ENCODE measurements at places on chromosomes 5 and 9.

DNA sequence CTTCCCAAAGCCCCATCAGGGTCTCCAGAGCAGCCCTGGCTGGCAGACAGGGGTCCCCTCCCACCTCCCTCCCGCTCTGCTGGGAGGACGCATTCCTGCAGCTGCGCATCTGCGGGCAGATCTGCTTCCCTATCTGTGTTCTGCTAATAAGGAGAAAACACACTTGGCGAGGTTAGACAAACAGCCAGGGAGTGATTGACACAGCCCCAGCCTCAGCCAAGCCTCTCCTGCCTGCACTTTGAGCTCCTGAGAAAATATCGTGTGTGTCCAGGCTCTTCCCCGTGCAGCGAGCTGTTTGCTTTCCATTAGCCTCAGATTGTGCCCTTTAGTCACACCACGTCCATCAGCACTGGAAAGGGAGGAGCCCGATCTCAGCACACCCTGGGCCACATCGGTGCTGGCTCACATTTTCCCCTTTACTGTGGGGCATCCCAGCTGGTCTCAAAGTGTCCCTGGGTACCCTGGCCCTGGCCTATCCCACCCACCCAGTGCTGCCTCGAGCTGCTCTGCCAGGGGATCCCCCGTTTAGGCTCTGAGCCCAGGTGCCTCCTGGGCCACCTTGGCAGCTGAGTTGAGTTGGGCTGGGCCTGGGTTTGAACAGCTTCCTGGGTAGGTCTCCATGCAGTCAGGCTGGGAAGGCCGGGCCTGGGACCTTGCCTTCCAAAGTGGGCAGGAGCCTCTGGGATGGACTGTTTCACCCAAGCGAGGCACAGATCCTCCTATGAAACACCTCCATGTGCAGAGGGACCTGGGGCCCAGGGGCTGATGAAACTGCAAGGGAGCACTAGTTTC lies 61.1 kb downstream of the BARX1 start:
- DNase-seq, result peak; percentile 51

GRCh38 chr5:17255471-17256021 lies 38.1 kb downstream of the BASP1 start:
- no peak for DNase-seq

- DNase-seq, result no peak
These were observed 114.6 kb downstream of the FSTL4 start for GRCh38 chr5:133497608-133498348.

DNA sequence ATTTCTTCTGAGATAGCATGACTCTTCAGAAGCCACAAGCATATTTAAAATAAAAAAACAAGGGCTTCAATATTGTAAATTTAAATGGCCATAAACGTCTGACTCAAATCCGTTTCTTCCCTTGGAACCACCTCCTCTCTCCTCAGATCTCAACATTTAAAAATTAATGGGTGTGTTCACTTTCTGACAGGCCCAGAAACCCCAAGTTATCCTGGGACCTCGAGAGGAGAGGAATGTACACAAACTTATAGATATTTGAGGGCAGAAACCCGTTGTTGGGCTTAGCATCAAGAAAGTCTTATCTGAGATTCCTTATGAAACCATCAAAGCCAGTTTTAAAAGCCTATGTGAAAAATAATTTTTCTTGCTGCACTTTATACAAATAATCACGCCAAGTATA lies 29.2 kb downstream of the MLLT3 start:
- DNase-seq, result no peak

DNA sequence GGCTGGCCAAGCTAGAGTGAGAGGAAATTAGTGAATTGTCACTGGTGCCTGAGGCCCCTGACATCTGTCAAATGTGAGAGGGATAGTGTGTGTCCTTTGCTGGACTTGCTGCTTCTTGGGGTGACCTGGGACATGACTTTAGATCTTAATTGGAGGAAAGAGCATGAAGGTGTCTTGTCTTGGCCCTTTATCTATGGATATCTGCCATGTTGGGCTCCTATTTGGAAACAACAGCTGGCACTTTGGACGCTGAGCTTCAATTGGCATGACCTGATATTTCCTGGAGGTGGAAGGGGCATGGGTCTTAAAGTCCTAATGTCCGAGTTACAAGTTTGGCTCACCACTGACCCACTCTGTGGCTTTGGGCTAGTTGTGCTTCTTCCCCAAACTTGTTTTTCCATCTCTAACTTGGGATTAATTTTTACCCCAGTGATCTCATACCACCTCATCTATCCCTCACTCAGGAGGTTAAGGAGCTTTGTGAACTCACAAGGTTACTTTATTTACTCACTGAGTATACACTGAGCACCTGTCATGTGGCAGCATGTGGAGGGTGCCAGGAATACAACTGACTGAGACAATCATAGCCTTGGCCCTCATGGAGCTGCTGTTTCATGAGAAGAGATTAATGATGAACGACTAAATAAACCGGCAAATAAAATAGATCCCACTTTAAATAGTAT lies 30.1 kb upstream of the CXCL14 start:
- no peak for DNase-seq

DNA sequence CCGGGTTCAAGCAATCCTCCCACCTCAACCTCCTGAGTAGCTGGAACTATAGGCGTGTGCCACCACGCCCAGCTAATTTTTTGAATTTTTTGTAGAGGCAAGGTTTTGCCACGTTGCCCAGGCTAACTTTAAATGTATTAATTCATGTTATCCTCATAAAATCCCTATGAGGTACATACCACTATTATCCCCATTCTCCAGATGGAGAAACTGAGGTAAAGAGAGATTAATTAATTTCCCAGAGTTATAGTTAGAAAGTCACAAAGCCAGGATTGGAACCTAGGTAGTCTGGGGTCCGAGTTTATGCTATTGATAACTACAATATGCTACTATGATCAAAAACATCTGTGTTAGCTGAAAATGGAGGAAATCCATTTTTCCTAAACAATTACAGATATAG lies 31.9 kb upstream of the GOLPH3 start:
- no peak for DNase-seq

GRCh38 chr5:173451651-173452050 lies 123.4 kb upstream of the STC2 start:
- DNase-seq, result no peak

DNA sequence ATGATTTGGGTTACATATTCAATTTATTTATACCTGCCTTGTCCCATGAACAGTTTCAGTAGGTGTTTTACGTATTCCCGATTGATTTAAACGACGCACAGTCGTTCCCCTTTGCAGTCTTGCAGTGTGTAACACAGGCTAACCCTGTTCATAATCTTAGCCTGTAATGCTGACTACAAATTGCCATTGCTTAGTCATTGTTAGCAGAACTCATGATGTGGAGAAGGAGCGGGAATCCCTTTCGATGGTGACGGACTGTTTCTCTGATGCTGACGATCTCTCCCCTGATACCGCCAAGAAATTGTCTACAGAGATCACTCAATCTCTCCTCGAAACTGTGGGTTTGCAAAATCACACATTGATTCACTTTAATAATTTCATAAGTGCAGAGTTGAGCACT lies 93.2 kb downstream of the MRPL36 start:
- DNase-seq, result no peak

GRCh38 chr9:95667789-95668188 lies 151.0 kb upstream of the PTCH1 start:
- no peak for DNase-seq

DNA sequence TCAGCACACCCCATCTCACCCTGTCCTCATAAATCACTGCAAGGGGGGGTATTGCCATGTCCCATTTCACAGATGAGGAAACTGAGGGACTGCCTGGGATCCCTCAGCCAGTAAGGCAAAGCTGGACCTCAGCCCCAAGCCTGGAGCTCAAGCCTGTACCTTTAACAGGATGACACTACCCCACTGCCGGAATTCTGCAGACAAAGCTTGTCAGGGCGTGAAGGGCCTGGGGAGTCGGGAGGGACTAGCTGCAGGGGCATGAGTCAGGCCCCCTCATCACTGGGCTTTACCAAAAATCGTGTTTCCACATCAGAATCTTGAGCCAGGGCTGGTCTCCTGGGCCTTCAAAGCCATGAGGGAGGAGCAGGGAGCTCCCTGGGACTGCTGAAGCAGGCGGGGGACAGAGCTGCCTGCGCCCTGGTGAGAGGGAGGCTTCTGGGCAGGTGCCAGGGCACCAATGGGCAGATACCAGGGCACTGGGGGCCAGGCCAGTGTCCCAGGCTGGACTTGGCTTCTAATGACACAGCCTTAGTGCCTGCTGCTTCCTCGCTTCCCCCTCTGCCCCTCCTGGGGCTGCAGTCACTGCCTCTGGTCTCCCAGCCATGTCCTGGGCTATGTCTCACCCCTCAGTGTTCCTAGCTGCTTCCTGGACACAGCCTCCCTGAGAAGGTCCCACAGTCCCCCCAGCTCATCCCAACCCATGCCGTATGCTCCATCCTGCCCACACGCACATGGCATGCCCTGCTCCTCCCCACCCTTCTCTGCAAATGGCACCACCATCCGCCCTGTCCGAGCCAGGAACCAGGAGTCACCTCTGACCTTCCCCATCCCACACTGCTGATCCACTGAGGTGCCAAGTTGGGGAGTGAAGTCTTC lies 80.7 kb downstream of the LMX1B start:
- no peak for DNase-seq
